Ammon's horn (tissue), 1 donor: ENCODE measurements at places on chromosomes 7 and 10.

DNA sequence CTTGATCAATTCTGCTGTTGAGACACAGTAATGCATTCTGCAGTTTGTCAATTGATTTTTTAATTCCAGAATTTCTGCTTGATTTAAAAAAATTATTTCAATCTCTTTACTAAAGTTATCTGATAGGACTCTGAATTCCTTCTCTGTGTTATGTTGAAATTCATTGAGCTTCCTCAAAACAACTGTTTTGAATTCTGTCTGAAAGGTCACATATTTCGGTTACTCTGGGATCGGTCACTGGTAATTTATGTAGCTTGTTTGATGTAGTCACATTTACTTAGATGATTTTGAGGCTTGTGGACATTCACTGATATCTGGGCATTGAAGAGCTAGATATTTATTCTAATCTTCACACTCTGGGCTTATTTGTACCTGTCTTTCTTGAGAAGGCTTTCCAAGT, 67.2 kb upstream of the NME8 start:
- no peak for DNase-seq

GRCh38 chr7:72781631-72782030, 46.4 kb downstream of the TYW1B start:
- no peak for DNase-seq

DNA sequence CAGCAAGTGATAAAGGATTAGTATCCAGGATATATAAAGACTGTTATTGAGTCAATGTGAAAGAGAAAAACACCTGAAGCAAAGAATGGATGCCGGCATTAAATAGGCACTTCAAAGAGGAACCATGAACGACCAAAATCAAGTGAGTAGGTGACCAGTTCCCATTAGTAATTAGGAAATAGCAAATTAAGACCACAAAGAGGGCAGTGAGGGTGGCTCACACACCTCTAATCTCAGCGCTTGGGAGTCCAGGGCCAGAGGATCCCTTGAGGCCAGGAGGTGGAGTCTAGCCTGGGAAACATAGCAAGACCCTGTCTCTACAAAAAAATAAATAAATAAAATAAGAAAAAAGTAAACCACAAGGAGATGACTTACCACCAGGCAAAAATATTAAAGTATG, 1.5 kb upstream of the ANTXRL start:
- no peak for DNase-seq

- no peak for DNase-seq
Observed at GRCh38 chr10:10315989-10316388, 701.7 kb upstream of the CELF2 start.

- no peak for DNase-seq
Observed at GRCh38 chr10:70832852-70833528, 17.2 kb downstream of the SGPL1 start.

- no peak for DNase-seq
Observed at GRCh38 chr10:119090026-119090795, 9.6 kb upstream of the EIF3A start.

DNA sequence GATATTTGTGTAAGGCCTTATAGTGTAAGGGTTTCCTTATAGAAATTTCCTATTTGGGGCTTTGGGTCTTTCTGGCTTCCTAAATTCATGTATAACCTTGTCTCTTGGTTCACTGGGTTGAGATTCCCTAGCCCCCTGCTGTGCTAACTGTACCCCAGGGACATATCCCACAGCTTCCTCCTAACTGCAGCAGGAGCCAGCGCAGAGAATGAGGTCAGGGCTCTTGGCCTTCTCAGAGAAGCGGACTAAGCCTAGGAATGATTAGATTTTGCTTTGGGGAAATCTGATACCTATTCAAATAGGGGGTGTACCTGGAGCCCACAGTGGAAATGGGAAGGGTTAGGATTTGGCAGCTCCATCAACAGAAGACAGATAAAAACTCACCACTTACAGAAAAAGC, 138.1 kb upstream of the EFCAB10 start:
- DNase-seq: no peak

- DNase-seq: no peak
Observed at GRCh38 chr7:4663239-4664018, 18.7 kb upstream of the FOXK1 start.

GRCh38 chr7:79820387-79820786, 314.2 kb upstream of the GNAI1 start:
- DNase-seq: peak; percentile 56

DNA sequence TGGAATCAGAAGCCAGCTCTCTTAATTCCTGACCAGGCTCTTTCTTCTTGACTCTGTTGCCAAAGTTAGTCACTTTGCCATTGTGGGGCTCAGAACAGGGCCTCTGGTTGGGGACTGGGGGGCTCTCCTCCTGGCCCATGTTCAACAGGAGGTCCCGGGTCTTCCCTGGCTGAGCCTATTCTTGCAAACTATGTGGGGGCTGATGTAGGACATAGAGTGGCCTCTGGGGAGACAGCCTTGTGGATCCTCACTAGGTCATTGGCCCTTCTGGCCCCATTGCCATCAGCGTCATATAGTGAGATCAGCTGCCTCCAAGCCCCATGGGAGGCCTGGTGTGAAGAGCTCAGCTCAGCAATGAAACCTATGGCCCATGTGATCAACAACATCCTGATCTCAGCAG, 77.6 kb upstream of the LEP start:
- DNase-seq: no peak

DNA sequence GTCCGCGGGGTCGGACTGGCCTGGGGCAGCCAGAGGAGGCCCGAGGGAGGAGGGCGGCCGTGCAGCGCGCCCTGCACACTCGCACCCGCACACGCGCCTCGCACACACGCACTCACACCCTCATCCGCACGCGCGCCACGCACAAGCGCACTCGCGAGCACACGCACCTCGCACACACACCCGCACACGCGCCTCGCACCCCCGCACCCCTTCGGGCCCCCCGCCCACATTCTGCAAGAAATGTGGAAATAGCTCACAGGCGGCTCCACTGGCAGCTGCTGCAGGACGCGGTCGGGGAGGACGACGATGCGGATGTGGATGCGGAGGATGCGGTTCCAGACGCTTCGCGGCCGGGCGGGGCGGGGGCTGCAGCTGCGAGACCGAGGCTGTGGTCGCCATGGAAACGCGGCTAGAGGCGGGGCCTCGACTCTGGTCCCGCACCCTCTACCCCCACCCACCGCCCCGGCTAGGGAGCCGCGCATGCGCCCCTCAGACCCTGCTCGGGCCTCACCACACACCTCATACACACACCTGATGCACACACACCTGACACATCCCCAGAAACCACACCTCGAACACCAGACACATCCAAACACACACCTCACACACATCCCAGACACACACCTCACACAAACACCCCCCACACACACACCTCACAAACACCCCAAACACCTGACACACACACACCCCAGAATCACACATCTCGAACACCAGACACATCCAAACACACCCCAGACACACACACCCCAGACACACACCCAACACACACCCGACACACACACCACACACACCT, at the start of gene CALY:
CALY (minus strand) TSS at position 320 of the 793 bp plus-strand sequence. CDS start 7,907 bp downstream, outside the sequence.
- DNase-seq: peak; percentile 80

DNA sequence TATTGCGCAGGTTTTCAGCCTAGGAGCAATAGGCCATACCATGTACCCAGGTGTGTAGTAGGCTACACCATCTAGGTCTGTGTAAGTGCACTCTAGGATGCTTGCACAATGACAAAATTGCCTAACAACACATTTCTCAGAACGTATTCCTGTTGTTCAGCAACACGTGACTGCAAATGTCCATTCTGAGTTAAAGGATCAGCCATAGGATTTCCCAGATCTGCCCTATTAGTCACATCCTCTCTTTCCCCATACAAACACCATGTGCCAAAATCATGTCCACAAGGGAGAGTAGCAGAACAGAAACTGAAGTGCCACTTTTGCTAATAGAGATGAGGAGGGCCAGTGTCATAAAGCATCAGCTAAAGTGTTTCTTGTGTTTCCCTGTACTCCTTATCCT, 42.6 kb upstream of the AMPH start:
- DNase-seq: no peak

DNA sequence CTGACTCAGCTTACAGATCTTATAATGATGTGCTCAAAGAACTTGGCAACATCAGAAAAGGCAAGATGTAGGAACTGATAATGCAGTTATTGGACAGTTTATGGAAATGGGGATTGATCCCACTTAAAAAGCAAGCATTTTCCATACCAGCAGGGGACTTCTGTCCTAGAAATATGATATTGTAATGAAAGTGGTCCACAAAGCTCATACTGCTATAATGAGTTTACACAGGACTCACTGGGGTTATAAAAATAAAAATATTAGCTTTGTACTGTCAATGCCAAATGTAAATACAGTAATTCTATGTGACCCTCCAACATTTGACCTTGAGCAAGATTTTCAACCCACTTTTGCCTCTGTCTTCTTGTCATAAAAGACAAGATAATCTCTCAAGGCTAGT, 145.5 kb upstream of the SEM1 start:
- no peak for DNase-seq

GRCh38 chr10:99374526-99374925, 45.4 kb downstream of the CNNM1 start:
- DNase-seq: no peak

DNA sequence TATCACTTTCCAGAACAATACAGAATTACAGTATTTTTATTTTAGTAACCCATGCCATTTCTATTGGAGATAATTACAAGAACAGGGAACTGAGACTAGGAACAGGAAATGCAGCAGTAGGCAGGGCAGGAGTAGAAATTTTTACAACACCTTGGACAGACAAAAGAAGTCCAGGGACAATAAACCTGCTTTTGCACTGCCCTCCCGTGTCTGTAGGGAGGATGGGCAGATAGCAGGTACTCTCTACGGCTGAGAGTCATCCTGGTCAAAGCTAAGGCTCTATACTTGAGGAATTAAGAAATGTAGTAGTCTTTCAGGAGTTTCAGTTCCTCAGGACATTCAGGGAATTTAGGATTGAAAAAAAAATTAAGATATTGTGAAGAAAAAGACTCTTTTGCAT, 63.4 kb downstream of the VAX1 start:
- DNase-seq: no peak

DNA sequence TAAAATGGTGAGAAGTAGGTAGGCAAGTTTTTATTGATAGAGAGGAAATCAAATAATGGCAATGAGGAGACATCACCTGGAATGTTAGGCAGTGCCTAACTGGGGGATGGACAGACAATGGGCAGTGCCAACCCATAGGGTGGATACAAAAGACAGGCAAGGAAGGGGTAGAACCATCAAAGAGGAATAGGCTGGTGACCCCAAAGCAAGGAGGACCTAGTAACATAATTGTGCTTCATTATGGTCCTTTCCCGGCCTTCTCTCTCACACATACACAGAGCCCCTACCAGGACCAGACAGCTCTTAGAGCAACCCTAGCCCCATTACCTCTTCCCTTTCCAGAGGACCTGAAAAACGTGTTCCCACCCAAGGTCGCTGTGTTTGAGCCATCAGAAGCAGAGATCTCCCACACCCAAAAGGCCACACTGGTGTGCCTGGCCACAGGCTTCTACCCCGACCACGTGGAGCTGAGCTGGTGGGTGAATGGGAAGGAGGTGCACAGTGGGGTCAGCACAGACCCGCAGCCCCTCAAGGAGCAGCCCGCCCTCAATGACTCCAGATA, 30.0 kb downstream of the PRSS2 start:
- DNase-seq: no peak

DNA sequence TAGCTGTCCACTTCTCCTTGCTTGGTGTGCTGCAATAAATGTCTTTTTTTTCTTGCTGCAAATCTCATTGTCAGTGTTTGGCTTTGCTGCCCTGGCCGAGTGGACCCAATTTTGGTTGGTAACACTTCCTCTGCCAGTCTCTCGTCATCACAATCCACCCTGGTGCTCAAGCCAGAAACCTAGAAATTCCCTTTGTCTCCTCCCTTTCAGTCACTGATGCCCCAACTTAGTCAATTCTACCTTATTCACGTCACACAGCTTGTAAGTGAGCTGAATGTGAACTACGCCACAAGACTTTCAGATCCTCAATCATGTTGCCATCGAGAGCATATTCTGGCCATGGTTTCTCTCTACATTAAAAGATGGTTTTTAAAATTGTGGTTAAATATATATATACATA, 13.0 kb upstream of the FRA10AC1 start:
- DNase-seq: no peak

- no peak for DNase-seq
Observed at GRCh38 chr10:22285130-22285529, 31.1 kb upstream of the COMMD3 start.

DNA sequence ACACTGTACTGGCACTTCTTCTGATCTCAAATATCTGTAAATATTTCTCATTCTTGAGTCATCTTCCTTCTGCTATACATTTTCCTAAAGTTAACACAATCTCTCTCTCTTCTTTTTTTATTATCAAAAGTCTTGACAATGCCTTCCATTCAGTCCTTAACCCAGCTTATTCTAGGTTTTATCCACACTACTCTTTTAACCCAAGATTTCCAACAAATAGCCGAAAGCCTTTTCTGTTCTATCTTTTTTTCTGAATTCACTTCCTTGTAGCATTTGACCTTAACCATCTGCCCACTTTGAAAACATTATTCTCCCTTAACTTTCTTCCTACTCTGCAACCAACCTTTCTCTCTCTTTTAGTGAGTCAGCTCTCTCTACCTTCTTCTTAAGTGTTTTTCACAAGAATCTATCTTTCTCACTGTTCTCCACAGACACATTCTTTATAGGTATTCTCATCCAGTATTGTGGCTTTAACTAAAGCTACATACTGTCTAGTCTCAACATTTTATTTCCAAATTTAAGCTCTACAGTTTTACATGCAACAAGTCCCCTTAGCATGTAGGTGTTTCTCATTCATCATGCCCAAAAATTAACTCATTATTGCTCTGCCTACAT, 915.6 kb downstream of the KCNMA1 start:
- no peak for DNase-seq

DNA sequence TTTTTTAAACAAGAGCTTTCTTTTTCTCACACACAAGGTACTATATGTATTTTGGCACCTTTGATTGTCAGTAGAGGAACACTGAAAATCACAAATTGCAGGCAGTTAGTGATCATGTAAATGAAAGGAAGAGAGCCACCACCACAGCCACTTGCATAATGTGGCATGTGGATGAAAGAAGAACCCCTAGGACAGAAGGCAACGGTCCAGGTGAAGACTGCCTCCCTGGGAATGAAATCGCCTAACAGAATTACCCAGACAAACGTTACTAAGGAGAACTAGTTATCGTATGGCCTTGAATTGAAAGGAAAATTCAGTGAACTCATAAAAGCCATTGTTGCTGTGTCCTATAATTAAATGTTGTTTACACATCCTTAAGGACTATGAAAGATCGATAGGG, 41.2 kb upstream of the PTPRZ1 start:
- DNase-seq: no peak

GRCh38 chr7:43628431-43628830, 45.5 kb downstream of the STK17A start:
- no peak for DNase-seq

DNA sequence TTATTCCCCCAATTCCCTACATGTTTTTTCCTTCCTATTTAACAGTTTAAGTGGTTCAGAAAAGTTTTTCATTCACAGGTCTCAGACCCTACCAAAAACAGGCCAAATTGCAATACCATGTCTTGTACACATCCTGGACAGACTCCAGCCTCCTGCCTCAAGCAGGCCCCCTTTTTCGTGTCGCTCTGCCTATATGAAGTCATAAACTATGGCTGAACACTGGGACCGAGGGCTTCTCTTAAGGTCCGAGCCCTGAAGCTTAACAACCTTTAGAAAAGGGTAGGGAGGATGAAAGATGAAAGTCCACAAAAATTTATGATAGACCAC, 1.4 kb downstream of the FBXW4 start:
- peak; percentile 11 for DNase-seq
